ENCODE measurements at places on chromosomes 5 and 9.

- peak; percentile 27 for DNase-seq
Measured at GRCh38 chr5:155004138-155004744, 9.3 kb upstream of the KIF4B start.

DNA sequence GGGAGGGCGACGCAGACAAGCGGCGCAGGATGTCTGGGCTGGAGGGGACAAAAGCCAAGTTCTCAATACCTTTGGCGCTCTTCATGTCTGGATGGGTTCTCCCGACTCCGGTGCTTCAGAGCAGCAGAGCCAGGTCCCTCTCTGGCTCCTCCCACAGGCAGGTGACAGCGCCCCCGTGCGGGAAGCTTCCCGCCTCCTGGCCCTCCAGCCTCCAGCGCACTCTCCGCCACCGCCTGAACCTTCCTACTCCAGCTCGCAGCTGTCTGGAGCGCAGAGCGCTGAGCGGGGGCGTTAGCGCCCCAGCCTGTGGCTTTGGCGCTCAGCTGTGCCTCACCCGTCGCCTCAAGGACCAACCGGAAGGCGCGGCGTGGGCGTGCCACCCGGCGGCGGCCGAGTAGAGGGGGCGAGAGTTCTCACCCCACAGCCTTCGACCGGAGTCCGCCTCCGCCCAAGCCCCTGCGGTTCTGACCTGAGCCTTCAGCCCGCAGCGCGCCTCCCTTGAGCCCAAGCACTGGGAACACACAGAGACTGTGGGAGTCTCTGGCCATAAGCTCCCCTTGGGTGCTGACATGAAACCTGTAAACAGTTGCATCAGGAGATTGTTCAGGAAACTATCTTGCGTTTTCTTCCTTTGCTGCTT lies at the start of gene SLCO4C1:
Gene SLCO4C1, minus strand, starts transcription at position 107 of the 640 bp plus-strand sequence. Its CDS starts 22 bp downstream, at position 85.
- peak; percentile 89 for DNase-seq

GRCh38 chr5:151628112-151628823 lies 37.1 kb upstream of the FAT2 start:
- no peak for DNase-seq

DNA sequence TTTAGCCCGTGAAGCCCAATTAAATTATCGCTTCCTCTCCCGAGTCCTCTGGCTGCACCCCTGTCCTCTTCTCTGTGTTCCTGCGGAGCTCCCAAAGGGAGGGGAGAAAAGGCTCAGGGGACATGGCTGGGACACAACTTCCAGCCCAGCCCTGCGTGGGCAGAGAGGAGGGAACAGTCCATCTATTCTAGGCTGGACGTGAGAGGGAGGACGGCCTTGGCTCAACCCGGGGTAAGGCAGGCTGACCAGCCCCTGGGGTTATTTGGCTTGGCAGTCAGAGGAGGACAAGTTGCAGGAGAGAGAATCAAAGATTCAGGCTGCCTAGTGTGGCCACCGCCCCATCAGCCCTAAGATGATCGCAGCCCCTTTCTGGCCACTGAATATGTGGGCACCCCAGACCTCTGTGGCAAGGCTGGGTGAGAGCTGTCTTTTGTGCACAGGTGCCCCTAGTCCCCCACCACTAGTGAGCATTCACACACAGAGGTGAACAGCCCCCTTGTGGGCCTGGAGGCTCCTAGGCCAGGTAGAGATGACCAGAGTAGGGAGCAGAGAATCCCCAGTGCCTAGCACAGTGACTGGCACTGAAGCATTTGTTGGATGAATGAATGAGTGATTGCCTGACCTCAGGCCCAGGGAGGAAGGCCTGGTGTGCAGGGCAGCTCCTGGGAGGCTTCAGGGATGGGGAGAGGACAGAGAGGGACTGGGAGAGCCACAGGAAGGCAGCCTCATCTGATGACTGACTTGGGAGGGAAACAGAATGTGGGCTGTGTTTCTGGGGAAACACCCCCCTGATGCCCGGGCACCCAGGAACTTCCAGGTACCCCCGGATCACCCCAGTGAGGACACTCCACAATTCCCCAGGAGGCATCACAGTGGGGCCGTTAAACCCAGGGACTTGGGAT lies 133.9 kb downstream of the C9orf50 start:
- DNase-seq: no peak

GRCh38 chr5:131773805-131774204 lies 23.0 kb downstream of the FNIP1 start:
- DNase-seq: no peak

GRCh38 chr5:135437422-135437795 lies 9.7 kb downstream of the DCANP1 start:
- peak; percentile 75 for DNase-seq

GRCh38 chr9:117796681-117797080 lies 92.5 kb downstream of the TLR4 start:
- DNase-seq: no peak

DNA sequence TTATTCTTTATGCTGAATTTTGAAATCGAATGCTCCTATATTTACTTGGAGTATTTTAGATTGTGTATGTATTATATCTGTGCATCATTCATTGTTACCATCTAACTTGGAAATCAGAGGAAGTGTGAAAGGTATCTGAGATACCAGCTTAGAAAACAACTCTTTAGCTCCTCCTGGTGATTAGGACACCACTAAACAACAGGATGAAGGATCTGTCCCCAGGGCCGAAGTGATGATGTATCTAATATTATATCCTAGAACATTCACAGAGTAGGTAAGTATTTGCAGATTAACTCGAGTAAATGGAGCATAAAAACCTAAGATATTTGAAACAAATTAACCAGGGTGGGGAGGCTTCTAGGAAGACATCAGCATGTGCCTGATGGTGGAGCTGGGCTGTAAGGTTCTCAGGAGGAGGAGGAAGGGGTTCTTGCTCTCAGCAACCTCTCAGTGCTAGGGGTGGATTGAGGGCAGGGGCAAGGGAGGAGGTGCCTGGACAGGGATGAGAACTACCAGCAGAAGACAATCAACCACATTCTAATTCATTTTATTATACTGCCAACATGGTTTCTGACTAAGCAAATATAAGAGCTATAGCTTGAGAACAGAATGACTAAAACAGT lies 2.6 kb upstream of the NFIL3 start:
- peak; percentile 54 for DNase-seq

GRCh38 chr5:76701298-76701697 lies 14.6 kb upstream of the F2R start:
- DNase-seq: no peak

GRCh38 chr5:102922111-102922720 lies 167.1 kb downstream of the PAM start:
- no peak for DNase-seq

DNA sequence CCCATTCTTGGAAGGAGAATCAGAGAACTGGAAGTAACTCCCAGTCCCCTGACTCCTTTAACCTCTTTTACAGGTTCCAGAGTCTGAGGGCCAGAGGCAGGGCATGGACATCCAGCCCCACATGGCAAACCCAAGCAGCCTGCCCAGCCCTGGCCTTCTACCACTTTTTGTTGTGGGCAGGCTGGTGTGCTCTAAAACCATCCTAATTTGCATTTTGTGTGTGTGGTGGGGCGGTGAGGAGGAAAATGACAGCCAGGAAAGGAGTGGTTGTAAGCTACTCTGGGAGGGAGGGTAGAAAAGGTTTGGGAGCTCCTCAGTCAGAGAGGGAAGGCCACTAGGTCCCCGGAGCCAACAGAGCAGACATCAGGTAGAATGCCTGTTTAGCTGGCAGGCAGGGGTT lies 90.6 kb downstream of the PSD2 start:
- no peak for DNase-seq

- no peak for DNase-seq
Measured at GRCh38 chr5:82821846-82822633, 255.2 kb downstream of the TMEM167A start.

DNA sequence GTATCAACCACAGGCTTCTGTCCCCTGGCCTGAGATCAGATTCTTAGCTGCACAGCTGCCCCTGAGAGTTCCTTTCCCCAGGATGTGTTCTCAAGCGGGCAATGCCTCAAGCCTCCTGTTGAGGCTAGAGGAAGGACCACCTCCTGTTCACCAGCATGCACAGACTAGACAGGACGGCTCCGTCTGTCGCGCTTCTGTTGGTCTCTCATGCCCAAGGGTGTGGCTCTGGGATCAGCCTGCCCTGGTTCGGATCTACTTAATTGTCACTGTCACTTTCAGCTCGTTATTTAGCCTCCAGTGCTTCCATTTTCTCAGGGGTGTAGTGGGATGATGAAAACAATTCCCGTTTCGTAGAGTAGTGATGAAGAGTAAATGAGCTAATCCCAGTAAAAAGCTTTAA lies 103.1 kb downstream of the KCNIP1 start:
- DNase-seq: no peak

- no peak for DNase-seq
Measured at GRCh38 chr5:54611290-54611951, 93.9 kb downstream of the SNX18 start.

DNA sequence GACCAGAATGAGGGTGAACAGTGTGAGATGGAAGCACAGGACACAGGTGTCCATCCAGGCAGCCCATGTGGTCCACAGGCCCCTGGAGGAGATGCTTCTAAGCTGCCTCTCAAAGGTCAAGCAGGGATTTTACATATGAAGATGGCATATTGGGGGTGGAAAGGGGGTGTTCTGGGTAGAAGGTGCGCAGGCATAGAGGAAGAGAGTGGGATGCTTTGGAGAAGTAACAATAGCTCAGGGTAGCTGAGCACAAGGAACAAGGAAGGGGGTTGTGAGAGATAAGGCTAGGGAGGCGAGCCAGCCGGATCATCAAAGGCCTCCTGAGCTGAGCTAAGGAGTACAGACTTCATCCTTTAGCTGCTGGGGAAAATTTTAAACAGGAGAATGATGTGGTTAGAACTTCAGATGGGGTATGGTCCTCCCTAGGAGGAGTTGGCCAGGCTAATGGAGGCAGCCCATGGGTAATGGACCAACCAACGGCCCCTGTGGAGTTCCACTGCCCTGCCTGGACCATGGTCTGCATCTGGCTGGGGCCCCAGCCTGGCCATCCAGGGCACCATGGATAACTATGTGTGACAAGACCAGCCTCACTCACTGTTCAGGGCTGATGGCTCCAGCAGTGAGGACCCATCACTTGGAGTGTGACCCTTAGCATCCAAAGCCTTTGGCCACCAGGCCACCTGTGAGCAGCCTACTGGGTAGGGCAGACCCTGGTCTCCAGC lies 86.8 kb upstream of the TBC1D2 start:
- DNase-seq: no peak

GRCh38 chr5:1543398-1544293 lies 19.9 kb upstream of the LPCAT1 start:
- no peak for DNase-seq

- no peak for DNase-seq
Measured at GRCh38 chr9:134395737-134396257, 69.5 kb downstream of the RXRA start.

- no peak for DNase-seq
Measured at GRCh38 chr9:116378873-116379272, 225.3 kb downstream of the PAPPA start.

- DNase-seq: peak; percentile 33
Measured at GRCh38 chr9:94554078-94554438, 825 bp upstream of the PCAT7 start.

GRCh38 chr9:13127131-13127530 lies 152.4 kb downstream of the MPDZ start:
- no peak for DNase-seq

GRCh38 chr5:97624886-97625285 lies 441.8 kb upstream of the RIOK2 start:
- no peak for DNase-seq

DNA sequence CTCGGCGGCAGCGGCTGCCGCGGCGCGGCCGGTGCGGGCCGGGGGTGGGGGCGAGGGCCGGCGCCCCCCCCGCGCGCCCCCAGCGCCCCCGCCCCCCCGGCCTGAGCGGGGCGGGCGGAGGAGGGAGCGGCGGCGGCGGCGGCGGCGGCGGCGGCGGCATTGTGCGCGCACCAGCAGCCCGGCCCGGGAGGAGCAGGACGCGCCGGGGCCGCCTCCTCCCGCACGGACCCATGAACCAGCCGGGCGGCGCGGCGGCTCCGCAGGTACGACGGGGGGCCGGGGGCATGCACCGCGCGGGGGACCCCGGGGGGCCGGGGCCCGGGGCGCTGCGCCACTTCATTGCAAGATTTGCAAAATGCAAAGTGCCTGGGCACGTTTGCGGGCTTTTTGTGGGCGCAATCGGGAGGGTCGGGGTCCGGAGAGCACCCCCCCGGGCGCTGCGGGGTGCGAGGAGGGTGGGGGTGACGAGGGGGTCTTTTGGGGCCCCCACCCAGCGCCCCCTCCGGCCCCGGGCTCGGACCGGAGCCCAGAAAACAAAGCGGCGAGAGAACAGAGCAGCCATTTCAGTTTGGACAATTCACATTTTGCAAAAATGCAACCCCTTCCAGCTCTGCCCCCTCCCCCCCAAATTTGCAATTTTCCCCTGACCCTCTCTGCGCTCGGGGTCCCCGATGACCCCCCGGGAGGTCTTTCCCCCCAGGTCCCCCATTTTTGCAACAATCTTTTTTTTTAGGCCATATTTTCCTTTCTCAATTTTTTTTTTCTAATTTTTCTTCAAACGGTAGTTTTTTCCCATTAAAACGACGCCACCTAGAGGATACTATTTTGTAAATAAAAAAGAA lies at the start of gene ZNF618:
Gene ZNF618, plus strand, starts transcription at position 159 of the 842 bp plus-strand sequence. Its CDS starts 72 bp downstream, at position 231.
- peak; percentile 65 for DNase-seq

DNA sequence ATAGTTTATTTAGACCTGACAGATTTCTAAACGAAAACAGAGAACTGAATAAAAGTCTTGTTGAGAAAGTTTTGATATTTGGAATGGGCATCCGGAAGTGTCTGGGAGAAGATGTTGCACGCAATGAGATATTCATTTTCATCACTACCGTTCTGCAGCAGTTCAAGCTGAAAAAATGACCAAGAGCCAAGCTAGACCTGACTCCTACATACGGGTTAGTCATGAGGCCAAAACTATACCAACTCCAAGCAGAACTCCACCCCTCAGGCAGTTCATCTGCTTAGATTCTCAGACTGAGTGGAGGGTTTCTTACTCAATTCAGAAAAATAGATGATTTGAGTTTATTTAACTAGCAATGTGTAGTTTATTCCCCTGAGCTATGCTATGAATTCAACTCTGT lies 95.4 kb upstream of the ANXA1 start:
- no peak for DNase-seq

GRCh38 chr5:134092875-134093274 lies 21.6 kb upstream of the TCF7 start:
- DNase-seq: no peak

GRCh38 chr5:84249918-84250630 lies 134.6 kb downstream of the EDIL3 start:
- no peak for DNase-seq

GRCh38 chr9:14221558-14221957 lies 92.4 kb downstream of the NFIB start:
- DNase-seq: peak; percentile 13

DNA sequence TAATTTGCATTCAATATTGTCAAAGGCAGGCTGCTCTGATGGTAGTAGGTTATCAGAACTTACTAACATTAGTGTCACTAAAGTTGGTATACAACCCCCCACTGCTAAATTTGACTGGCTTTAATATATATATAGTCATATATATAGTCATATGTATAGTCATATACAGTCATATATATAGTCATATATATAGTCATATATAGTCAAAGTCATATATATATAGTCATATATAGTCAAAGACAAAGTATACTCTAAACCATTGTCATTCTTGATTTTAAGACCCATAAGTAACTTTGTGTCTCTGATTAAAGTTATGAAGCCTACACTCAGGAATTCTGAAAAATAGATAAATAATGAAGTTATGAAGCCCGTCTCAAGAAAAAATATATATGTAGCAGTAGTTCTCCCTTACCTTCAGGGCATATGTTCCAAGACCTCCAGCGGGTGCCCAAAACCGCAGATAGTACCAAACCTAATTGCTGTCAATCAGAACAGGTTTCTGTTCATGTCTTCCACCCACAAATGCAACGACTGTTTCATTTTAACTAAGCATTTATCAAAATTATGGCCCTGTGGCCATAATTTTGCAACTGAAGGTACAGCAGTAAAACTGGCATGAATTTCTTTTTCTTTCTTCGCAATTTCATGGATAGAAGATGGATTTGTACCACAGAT lies 40.1 kb downstream of the TRPM6 start:
- DNase-seq: no peak
